Activated T-cell treated with anti-CD3 and anti-CD28 coated beads, Interleukin-2, amount 50 U/mL, for 4 hours (primary cell): ENCODE measurements at places on chromosomes 16 and 17.

GRCh38 chr17:43479948-43480347 lies 3.8 kb upstream of the DHX8 start:
- no peak for DNase-seq

DNA sequence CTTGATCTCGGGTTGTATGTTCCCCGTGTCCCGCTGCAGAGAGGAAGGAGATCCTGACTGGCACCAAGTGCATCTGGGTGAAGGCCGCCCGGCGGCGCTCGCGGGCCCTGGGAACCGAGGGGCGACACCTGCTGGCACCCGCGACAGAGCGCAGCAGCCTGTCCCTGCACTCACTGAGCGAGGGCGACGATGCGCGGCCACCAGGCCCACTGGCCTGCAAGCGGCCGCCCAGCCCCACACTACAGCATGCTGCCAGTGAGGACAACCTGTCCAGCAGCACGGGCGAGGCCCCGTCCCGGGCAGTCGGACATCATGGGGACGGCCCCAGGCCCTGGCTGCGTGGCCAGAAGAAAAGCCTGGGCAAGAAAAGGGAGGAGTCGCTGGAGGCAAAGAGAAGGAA lies 7.5 kb downstream of the BTBD17 start:
- DNase-seq = peak; percentile 22

DNA sequence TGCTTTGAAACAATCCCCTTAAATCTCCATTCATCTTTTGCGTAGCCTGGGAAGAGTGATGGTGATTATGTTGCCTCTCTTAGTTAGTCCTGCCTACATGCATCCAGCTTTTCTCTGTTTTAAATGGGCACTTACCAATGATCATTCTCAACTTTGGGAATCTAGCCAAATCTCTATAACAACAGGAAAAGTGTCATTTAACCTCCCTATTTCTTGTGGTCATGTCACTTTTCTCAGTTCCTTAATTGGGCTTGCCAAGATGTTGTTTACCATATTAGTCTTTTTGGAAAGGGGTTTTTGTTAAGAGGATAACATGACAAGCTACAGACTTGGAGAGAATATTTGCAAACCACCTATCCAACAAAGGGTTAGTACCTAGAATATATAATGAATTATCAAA lies 15.6 kb upstream of the CLEC10A start:
- DNase-seq = no peak

DNA sequence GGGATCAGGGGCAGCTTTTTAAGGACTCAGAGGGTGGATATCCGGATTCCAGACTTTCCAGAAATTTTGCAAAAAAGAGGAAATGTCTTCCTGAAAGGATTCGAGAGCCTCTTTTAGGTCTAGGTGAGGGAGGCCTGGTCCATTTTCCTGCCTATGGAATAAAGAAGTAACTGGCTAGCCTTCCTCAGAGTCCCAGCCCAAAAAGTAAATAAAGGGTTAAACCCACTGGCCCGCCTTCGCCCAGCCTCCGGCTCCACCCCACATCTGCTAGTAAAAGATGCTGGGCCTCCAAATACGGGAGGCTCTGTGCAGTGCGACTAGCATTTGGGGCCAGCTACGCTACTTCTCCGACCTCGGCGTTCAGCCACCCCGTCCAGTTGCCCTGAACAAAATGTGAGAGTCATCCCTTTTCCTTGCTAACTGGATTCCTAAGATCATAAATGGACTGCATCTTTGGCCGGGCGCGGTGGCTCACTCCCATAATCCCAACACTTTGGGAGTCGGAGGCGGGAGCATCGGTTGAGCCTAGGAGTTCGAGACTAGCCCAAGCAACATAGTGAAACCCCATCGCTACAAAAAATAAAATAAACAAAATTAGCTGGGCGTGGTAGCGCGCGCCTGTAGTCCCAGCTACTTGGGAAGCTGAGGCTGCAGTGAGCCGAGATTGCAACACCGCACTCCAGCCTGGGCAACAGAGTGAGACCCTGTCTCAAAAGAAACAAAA lies 824 bp upstream of the MPP2 start:
- peak; percentile 47 for DNase-seq

DNA sequence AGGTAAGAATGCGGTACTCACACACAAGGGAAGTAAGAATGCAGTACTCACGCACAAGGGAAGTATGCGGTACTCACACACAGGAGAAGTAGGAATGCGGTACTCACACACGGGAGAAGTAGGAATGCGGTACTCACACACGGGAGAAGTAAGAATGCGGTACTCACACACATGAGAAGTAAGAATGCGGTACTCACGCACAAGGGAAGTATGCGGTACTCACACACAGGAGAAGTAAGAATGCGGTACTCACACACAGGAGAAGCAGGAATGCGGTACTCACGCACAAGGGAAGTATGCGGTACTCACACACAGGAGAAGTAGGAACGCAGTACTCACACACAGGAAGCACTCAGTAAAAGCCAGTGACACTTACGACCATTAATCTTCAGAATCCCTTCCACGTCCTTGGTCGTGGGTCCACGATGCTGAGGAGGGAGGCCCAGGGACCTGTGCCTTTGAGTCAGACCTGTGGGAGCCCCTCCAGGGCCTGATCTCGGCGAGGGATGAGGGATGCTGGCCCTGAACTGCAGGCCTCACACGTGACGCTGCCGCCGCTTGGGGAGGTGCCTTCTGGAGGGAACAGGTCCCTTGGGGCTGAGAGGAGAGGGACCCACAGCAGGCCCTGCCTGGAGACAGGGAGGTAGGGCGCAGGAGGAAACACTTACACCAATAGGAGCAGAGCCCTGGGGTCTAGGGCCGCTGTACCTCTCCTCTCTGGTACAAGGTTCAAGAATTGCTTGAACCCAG lies 20.2 kb downstream of the ABR start:
- DNase-seq = no peak

DNA sequence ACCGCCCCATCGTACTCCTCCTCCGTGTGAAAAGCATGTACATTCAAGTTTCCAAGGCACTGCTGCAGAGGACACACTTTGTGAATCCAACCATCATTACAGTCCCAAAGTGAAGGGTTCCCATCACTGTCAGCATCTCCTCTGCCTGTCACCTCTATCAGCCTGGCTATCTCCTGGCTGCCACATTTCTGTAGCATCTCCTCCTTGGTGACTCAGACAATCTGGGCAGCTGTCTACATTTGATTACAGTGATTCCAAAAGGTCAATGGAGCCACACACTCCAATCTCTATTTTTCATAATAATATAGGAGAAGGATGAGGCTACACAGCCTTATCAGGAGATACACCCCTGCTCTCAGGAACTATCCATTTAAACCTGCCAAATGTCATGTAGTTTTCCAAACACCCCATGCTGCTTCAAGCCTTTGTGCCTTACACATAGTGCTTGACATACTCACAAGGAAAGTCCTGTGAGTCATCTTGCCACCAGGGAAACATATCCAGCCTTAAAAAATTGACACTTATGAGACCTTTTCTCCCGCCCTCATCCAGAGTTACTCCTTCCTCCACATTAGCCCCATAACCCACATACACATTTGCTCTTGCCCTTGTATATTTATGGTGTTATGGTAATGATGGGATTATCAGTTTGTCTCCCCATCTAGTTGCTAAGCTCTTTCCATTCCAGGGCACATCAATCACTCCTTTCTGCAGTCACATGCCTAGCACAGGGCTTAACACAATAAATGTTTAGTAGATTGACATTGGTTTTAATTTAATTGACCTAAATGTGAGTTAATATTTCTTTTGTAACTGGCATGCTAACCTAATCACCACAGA lies 250.1 kb upstream of the CDH5 start:
- no peak for DNase-seq

- DNase-seq = peak; percentile 29
These were observed 919 bp downstream of the N4BP1 start for GRCh38 chr16:48608871-48609651.

DNA sequence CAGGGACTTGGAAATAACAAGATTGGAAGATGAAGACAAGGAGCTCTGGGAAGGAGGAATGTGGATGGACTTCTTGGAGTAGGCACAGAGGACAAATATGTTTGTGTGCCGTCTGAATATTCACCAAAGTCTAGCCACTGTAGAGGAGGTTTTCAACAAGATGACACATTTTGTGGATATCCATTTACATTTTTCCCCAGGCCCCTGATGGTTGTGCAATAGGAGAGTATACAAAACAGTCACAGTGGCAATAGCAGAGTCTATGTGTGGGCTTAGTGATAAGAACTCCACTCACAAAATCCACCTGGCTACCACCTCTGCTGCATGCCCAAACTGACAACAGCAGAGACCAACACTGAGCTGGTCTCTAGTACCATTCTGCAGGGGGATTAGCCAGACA lies 32.6 kb upstream of the RPL38 start:
- DNase-seq = no peak

GRCh38 chr16:64705443-64705842 lies 416.4 kb downstream of the CDH11 start:
- DNase-seq = no peak

DNA sequence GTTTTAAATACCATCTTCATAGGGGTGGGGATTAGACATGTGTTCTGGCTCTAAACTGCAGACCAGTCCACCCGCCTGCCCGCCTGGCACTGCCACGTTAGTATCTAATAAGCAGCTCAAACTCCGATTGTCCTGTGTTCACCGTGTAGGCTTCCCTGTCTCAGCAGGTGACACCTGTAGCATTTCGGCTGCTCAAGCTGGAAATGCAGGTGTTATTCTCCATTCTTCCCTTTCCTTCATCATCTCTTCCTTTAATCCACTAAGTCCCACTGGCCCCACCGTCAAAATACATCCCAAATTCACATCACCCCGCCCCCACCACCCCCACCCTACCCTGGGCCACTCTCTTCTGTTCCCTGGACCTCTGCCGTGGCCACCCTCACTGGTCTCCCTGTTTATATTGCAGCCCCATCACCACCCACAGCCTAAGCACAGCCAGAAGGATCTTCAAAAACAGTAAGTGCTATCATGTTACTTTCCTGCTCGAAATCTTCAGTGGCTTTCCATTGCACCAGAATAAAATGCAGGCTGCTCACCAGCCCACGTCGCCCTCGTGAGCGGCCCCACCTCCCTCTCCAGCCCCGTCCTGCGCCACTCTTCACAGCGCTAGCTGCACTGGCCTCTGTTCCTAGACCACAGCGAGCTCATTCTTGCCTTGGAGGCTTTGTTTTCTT lies 65.1 kb downstream of the RTN4RL1 start:
- DNase-seq = no peak

GRCh38 chr17:63919311-63919723 lies 678 bp upstream of the GH1 start:
- DNase-seq = peak; percentile 70

DNA sequence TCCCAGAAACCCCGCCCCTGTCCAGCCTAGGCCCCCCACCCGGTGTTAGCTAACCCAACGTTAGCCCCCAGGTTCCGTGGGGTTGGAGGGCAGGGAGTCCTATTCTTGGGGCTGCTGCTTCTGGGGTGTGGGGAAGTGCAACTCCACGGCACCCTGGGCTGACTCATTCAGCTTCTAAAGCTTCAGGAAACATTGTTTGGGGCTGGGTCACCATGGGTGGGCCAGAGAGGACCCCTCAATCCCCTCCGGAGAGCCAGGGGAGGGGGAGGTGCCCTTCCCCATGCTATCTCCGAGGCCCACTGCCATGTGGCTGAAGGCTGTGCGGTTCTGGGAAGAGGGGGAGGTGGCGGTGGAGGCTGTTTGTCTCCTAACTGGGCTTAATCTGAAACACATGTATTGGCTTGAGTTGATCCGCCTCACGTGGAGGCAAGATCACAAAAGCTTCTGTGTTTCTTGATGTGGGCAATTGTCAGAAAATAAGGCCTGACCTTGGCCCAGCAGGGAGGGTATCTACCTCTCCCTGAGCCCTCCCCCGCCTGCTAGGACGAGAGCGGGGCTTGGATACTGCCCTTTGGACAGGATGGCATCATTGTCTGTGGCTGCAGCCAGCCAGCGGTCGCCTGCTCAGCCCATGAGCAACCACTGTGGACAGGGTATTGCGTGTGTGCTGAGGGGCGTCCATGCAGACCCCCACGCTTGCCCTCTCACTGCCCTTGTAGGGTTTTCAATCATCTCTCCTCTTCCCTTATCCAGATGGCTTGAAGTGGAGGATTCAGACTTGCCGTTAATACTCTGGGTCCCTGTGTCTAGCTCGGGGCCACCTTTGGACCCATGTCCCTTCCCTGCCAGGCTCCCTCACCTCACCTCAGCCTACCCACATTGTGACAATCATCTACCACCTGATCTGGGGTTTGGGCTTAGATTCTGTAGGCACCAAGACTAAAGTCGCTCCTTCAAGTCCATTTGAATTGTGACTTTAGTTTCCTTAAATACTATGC lies 1.3 kb downstream of the SERPINF1 start:
- DNase-seq = no peak

- no peak for DNase-seq
These were observed 9.2 kb upstream of the MRPL58 start for GRCh38 chr17:75003070-75003956.

- no peak for DNase-seq
These were observed 27.2 kb downstream of the MARCHF10 start for GRCh38 chr17:62780951-62781350.

GRCh38 chr17:50816771-50817751 lies 18.3 kb upstream of the WFIKKN2 start:
- peak; percentile 57 for DNase-seq

DNA sequence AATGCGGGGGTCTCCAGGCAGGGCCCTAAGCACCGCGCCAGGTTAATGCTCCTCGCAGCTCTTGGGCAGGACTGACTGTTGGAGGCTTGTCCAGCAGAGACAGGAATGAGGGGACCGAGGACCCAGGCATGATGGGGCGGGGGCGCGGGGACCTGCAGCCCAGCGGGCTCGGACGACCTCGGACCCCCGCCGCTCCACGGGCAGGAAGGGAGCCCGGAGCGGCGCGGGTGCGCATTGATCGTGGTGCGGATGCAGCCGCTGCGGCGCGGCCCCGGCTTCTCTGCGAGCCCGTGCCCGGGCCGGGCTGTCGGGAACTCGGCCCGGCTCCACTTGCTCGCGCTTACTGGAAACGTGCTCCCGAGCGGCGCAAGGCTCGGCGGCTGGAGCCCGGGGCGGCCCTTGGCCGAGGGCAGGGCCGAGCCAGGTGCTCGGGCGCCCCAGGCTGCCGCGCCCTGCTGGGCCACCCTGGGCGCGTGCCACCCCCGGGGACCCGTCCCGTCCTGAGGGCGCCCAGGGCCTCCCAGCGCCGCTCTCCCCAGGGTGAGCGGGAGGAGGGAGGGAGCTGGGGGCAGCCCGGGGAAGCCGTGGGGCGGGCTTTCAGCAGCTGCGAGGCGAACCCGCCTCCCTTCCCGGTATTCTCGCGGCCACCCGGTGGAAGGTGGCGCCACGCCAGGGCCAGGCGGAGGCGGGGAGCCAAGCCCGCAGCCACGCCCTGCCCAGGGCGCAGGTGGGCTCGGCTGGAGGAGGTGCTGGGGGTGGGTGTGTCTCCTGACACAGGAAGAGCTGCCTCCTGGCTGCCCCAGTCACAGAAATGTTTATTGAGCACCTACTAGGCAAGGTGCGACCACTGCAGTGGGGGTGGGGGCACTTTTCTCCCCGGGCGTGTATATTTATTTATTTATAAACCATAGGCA lies 45.9 kb downstream of the SOCS3 start:
- DNase-seq = peak; percentile 71

DNA sequence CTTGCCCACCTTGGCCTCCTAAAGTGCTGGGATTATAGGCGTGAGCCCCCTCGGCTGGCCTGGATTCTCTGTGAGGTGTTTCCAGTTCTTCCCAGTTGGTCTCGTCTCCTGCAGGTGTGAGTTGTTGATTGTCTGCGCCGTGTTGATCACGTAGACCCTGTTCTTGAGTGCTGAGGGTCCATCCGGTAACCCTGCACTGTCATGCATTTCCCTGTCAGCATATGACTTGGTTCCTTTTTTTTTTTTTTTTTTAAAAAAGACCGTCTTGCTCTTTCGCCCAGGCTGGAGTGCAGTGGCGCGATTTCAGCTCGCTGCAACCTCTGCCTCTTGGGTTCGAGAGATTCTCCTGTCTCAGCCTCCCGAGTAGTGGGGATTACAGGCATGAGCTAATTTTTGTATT lies 17.3 kb downstream of the MGRN1 start:
- no peak for DNase-seq

GRCh38 chr17:65385726-65386125 lies 175.7 kb downstream of the AXIN2 start:
- DNase-seq = no peak
